GM13977 (cell line): ENCODE measurements at places on chromosomes 13 and 19.

- no peak for DNase-seq
Observed at GRCh38 chr19:6044056-6044805, 66.1 kb downstream of the RFX2 start.

GRCh38 chr19:13790354-13790753 lies 4.9 kb upstream of the ZSWIM4 start:
- DNase-seq, result no peak

- DNase-seq, result no peak
Observed at GRCh38 chr19:19134687-19135158, 3.6 kb downstream of the TMEM161A start.

GRCh38 chr19:53254411-53255341 lies at the start of gene ZNF677:
Gene ZNF677 (minus strand): TSS chr19:53254873. CDS start chr19:53251550, 3,323 bp downstream.
- peak; percentile 76 for DNase-seq

DNA sequence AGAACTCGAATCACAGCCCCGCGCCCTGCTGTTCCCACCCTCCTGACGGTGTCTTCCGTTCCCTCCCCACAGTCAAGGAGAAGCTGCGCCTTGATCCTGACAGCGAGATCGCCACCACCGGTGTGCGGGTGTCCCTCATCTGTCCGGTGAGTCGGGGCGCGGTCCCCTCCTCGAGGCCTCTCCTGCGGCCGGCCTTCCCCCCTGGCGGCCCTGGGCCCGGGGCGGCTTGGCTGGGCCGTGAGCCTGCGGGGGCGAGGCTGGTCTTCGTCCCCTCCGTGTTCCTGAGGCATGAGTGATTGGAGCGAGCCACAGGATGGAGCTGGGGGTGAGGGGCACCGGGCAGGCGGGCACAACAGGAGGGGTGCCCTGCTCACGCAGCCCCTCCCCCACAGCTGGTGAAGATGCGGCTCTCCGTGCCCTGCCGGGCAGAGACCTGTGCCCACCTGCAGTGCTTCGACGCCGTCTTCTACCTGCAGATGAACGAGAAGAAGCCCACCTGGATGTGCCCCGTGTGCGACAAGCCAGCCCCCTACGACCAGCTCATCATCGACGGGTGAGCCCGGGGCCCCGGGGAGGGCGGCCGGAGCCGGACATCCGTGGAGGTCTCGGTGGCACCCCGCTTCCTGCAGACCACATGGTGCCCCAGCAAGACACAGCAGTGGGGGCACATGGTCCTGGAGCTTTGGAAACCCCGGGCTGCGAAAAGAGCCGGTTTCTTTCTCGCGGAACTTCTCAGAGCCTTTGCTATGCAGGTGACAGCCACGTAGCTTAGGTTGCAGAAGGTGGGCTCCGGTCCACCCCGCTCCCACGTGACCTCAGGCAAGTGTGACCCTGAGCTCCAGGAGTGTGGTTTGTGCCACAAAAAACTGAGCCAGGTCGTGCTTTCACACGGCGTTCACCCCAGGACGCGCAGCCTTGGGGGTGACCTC lies 25.8 kb downstream of the PIAS4 start:
- no peak for DNase-seq

DNA sequence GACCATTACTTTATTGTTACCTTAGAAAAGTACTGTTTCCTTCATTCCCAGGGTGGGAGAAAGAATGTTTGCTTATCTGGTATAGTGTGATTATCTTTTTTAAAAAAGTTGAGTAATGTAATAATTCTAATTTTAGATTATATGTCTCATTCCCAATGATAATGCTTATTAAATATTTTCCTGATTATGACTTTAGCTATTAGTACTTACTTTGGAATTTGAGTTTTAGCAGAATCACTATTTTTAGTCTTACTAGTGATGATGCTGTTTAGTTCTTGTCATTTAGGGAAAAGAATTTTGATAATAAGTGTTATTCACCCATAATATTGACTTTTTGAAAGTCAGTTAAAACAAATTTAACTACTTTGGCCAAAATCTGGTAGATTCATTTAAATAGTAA lies 95.2 kb downstream of the FRY start:
- no peak for DNase-seq
